ENCODE measurements at places on chromosomes 13 and 19.
A peak's percentile ranks its signal among the peaks of the same experiment; 100 is the strongest.

DNA sequence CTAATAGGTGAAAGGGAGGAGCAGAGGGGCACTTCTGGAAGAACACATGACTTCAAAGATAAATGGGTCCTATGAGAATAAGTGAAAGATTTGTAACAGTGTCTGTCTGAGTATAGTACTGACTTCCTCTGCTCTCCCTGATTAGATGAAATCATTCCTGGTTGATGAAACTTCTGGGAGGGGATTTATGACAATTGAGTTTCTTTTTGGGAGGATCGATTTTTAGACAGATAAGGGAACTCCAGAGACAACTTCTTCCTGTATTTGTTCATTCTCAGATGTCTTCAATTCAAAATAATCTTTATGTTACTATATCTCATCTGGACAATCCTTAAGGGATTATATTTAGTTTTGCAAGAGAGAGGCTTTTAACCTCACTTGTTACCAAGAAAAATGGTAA lies 20.0 kb downstream of the SETDB2 start:
- DNase-seq = no peak

DNA sequence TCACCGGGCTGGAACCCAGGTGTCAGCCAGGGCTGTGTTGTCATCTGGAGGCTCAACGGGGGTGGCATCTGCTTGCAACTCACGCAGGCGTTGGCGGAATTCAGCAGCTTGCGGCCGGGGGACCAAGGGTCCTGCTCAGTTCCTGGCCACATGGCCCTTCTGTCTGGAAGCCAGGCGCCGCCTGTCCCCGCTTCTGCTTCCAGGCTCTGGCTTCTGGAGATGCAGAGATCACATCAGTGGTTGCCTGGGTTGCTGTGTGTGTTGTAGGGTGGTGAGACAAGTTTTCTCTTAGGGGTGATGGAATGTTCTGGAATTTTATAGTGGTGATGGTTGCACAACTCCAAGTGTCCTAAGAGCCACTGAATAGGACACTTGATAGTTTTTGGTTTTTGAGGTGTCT lies 5.0 kb downstream of the ADAT3 start:
- DNase-seq = no peak

- no peak for DNase-seq
Measured at GRCh38 chr13:59408738-59409137, 755.0 kb downstream of the DIAPH3 start.

DNA sequence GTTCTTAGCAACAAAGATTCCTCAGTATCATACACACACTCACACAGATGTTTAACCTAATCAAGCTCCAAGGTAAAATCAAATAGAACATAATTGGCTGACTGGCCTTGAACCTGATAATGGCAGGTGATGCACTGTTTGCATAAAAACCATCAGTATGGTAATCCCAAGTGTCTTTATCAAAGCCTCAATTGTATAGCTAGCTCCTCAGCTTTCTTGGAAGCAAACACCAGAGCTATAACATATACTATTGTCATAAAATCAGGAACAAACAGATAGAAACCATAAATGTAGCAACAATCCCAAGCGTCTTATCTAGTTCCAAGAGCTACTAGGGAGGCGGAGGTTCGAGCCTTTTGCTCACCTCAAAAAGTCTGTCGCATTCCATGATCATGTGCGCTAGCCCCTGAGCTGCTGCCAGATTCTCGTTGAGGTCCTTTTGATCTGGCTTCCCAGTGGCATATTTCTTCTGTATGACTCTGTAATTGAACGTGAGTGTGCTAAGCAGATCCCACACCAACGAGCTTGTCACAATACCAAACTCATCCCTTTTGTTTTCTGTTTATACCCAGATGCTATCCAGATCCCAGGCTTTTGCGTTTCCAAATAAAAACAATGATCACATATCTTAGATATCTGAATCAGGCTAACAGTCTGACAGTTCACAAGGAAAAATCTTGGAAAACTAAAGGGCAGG lies 95.3 kb downstream of the KL start:
- no peak for DNase-seq

- DNase-seq = no peak
Measured at GRCh38 chr19:50036908-50037307, 11.1 kb downstream of the ZNF473 start.

GRCh38 chr19:48190288-48190884 lies 19.9 kb downstream of the ZSWIM9 start:
- DNase-seq = no peak

GRCh38 chr13:87524775-87525174 lies 146.4 kb upstream of the SLITRK5 start:
- DNase-seq = no peak

GRCh38 chr19:43380771-43381386 lies 27.4 kb downstream of the CD177 start:
- no peak for DNase-seq

DNA sequence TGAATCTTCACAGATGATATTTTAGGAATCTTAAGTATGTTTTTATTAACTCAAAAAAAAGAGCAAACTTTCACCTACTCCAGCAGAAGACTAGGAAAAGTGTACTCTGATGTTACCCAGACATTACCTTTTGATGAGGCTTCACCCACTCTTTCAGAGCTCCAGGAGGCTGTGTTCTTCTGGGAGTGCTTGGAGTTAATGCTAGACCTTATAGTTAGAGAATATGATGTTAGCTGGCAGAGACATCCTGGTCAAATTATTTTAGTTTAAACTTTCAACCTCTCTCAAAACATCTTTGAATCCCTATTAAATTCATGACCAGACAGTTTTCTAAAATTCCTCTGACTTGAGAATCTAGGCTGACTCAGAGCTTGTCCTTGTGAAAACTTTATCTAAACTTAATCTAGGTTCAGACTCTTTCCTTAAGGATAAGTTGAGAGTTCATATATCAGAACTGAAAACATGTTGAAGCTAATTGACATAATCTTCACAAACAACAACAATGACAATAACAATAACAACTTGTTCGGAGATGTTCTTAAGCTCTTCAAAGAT lies 82.8 kb downstream of the ITGBL1 start:
- DNase-seq = no peak

GRCh38 chr13:43159026-43159461 lies 135.7 kb downstream of the DNAJC15 start:
- peak; percentile 24 for DNase-seq

GRCh38 chr13:76885203-76886004 lies 801 bp downstream of the KCTD12 start:
- DNase-seq = peak; percentile 24

GRCh38 chr19:53880711-53881481 lies 1.1 kb upstream of the PRKCG start:
- DNase-seq = no peak

DNA sequence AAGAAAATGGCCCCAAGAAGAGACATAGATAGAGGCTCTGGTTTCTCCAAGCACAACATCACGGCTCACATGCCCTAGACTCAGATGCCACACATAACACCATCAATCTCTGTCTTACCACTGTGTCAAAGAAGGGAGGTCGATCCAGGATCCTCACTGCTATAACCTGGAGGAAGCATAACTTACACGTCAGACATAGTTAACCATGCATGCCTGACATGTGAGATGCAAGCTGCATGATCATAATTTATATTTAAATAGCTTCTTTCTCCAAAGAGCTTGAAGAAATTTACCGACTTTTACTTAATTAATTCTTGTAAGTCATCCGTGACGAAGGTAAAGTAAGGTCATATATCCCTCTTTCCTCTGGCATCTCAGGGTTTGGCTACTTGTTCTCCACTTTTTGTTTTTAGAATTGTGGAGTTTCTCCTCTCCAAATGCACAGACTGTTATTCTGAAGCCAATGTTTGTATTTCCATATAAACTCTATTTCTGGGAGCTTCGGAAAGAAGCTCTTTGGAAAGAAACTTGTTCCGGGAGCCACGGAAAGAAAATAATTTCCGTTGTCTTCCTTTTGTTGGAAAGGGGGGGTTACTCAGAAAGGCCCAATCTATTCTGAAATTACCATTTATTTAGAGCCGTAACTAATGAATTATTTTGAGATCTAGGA lies 205.6 kb downstream of the LHFPL6 start:
- no peak for DNase-seq

- no peak for DNase-seq
Measured at GRCh38 chr13:41915081-41915480, 45.8 kb downstream of the VWA8 start.

- no peak for DNase-seq
Measured at GRCh38 chr13:39760521-39760920, 105.1 kb downstream of the COG6 start.

- DNase-seq = no peak
Measured at GRCh38 chr13:21012841-21013681, 48.3 kb downstream of the LATS2 start.

DNA sequence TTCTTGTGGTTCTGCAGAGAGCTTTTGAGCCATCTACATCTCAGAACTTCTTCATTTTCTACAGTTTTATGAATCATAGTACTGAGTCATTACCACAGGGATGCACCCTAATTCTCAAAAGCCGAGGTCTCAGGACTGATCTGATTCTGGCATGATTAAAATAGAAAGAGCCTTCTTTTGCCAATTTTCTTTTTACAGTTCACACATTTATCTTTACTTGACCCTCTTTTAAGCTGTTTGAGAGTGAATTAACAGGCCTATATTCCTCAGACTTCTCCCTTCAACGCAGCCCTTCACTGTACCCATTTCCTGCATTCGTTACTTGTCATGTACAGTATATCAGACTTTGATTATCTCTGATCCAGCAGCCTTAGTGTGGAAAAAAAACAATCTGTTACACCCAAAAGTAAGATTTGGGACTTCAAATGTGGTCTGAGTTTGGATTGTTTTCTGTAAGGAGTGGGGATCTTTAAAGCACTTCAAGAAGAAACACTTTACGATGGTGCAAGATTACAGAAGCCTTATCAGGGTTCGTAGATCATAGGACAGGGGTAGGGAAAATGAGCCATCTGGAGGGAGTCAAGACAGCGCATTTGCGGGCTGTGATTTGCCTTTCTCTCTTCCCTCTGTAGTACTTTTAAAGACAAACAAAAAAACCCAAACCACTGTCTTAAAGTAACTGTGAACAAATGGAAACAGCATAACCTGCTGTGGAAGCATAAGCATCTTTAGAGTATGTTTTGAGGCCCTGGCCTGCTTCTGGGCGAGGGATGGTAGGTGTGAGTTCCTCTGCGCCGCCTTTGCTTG lies 15.3 kb upstream of the GPR183 start:
- peak; percentile 31 for DNase-seq

All from HTR-8/SVneo (cell line).